ENCODE measurements at places on chromosomes 2 and 18.

- no peak for DNase-seq
Observed at GRCh38 chr2:119792907-119793312, 33.2 kb downstream of the PTPN4 start.

- peak; percentile 66 for DNase-seq
Observed at GRCh38 chr18:39453882-39454281, 1888.3 kb upstream of the CELF4 start.

DNA sequence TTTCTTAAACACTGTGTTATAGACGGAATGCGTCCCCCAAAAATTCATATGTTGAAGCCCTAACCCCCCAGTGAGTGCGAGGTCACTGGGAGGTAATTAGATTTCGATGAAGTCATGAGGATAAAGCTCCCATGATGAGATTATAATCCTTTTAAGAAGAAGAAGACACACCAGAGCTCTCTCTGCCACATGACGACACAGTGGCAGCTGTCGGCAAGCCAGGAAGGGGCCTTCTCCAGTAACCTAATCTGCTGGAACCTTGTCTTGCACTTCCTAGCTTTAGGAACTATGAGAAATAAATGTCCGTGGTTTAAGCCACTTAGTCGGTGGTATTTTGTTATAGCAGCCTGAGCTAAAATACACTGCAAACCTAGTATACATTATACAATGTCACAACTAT is 12.3 kb downstream of the TMEM237 start:
- no peak for DNase-seq

DNA sequence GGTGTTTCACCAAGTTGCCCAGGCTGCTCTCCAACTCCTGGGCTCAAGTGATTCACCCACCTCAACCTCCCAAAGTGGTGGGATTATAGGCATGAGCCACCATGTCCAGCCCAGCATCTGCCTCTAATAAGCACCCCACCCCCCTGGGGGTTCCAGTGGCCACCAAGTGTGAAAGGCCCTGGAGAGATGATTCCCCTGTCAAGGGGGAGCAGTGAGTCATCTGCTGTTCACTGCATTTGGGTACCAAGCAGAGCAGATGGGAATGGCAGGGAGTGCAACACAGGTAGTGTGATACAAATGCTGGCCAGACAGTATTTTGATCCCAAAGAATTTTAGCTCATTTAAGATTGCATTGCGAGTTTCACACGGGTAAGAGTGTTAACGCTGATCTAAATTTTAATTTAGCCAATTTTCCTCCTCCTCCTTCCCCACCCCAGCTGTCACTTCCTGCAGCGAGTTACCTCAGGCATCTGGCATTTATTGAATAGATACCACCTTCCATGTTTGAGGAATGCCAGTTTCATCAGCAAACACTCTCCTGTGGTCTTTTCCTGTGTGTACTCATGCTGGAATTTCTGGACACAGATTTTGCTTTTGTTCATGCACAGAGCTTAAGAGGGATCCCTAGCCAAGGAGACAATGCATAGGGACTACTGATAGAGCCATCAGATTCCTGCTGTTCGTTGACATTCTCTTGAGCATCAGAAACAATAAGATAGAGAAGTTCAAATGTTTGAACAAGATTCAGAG is 32.4 kb upstream of the NCK2 start:
- DNase-seq: no peak

DNA sequence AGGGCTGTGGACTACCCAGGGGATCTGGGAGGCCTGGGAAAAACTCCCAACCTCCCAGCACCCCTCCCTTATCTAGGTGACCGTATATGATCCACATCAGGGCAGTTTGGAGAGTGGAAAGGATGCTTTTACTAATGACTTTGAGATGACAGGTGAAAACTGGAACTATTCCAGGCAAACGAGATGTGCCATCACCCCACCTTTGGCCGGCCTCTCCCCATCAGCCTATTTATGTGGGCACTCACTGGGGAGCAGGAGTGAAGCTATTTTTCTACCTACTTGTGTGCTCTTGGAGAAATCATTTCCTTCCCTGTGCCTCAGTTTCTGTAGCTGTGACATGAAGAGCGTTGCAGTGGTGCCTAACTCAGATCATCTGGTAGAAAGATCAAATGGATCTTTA is 107.2 kb downstream of the SMAD7 start:
- DNase-seq: no peak

GRCh38 chr2:21333684-21334083 is 209.9 kb downstream of the TDRD15 start:
- no peak for DNase-seq

GRCh38 chr2:213545481-213545880 is 261.2 kb downstream of the SPAG16 start:
- no peak for DNase-seq

- DNase-seq: no peak
Observed at GRCh38 chr2:20612925-20613916, 37.7 kb downstream of the HS1BP3 start.

GRCh38 chr2:58974881-58975280 is 733.8 kb upstream of the FANCL start:
- DNase-seq: no peak

DNA sequence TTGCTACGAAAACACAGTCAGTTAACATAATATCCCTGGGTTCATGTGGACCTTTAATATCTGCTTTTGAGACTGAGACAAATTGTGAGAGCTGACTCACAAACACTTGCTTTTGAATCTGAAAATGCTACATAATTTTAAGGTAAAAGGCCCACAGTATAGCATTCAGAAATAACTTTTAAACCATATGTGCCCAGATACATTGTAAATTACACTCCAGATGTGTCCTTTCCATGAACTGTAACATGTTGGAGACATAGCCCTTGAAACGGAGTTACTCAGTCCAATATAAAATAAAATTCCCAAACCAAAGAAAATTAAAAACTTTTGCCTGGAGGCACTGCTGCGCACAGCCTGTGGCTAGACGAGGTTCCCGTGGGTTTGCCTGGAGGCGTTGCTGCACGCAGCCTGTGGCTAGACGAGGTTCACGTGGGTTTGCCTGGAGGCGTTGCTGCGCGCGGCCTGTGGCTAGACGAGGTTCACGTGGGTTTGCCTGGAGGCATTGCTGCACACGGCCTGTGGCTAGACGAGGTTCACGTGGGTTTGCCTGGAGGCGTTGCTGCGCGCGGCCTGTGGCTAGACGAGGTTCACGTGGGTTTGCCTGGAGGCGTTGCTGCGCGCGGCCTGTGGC is 131.9 kb upstream of the ALKAL2 start:
- DNase-seq: no peak

GRCh38 chr2:28281739-28282138 is 110.9 kb upstream of the FOSL2 start:
- DNase-seq: no peak

DNA sequence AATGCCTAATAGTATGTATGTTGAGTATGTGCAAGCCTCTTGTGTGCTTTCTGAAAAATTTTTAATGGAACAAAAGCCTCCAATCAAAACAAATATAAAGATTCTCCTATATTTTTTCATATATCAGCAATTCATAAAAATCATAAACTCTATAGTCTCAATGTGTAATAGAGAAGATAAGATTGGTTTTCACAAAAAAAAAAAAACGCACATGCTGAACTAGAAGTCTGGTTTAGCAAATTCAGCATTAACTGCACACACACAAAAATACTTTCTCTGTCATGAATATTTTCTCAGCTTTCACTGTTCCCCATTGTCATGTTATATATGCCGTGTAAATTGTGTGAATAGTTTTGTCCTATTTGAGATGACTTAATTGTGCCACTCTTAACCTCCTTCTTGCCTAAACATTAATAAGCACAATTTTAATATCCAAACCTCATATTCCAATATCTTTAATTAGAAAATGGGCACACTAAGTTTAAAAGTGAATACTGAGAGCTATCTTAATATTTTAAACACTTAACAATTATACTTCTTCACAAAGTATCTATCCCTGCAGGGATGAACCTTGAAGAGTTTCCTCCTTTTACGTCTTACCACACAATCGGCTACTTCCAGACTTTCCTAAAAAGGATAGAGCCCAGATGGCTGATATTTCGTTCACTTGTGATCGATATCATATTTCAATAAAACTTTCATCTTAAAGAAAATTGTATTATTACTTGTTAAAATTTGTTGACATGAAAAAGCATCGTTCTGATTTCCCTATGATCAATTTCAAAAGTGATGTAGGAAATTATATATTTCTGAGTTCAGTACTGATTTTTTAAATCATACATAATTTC is 242.7 kb downstream of the TCF4 start:
- DNase-seq: no peak

- DNase-seq: no peak
Observed at GRCh38 chr18:49648811-49649210, 87.0 kb downstream of the LIPG start.

DNA sequence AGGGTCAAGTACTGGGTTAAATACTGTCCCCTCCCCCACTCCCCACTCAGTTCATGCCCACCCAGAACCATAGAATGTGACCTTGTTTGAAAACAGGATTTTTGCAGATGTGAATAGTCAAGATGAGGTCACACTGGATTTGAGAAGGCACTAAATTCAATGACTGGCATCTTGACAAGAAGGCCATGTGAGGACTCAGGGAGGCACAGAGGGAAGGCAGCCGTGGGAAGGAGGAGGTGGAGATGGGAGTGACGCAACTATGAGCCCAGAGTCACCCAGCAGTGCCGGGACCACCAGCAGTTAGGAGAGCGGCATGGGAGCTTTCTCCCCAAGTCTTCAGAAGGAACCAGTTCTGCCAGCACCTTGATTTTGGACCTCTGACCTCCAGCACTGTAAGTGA is 257.3 kb downstream of the BCL2 start:
- no peak for DNase-seq

DNA sequence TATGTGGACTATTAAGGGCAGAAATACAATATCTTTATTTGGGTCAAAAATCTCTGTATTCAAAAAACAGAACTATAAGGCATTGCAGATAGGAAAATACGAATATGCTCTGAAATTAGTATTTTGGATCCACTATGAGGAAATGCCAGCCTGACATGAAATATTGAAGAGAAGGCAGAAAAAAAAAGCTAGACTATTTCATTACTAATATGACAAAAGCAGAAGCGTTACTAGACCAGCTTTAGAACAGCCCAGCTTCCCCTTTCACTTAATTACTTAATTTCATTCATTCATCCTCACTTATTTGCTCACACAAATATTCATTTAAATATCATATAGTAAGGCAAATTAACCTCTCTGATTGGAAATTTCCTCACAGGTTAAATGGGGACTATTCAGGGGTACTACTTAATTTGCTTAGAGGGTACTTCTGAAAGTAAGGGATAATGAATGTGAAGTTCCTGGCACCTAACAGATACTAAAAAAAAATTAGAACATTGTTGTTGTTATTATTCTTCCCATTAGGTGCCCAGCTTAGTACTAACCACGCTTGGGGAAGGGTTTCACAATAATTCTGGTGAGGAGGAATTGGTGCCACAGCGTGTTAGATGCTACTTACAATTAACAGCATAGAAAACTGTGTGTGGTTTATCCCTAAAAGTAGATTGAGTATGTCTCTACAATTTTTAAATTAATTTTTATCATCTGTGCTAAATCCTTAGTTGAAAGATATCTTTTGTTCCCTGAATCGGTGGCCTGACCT is 71.1 kb upstream of the CTLA4 start:
- DNase-seq: no peak

DNA sequence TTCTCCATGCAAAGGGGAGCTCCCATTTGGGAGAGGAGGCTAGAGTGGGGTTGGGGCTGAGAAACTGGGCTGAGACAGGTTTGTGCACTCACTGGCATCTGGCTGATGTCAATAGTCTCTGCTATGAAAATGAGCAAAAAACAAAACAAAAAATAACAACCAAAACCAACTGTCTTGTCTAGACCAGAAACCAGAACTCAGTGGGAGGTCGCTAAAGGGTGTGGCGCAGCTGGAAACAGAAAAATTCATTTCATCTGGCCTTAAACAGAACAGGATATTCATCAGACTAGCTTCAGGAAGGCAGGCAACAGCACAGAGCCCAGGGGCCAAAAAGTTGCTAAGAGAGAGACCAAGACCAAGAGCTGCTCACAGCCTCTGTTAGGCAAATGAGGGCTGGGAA is 126.1 kb downstream of the THNSL2 start:
- no peak for DNase-seq

- peak; percentile 93 for DNase-seq
Observed at GRCh38 chr2:162242586-162243280, 512 bp downstream of the FAP start.

GRCh38 chr18:54284981-54285785 is 15.9 kb downstream of the POLI start:
- DNase-seq: peak; percentile 57

- DNase-seq: no peak
Observed at GRCh38 chr18:7855028-7855427, 287.9 kb downstream of the PTPRM start.

DNA sequence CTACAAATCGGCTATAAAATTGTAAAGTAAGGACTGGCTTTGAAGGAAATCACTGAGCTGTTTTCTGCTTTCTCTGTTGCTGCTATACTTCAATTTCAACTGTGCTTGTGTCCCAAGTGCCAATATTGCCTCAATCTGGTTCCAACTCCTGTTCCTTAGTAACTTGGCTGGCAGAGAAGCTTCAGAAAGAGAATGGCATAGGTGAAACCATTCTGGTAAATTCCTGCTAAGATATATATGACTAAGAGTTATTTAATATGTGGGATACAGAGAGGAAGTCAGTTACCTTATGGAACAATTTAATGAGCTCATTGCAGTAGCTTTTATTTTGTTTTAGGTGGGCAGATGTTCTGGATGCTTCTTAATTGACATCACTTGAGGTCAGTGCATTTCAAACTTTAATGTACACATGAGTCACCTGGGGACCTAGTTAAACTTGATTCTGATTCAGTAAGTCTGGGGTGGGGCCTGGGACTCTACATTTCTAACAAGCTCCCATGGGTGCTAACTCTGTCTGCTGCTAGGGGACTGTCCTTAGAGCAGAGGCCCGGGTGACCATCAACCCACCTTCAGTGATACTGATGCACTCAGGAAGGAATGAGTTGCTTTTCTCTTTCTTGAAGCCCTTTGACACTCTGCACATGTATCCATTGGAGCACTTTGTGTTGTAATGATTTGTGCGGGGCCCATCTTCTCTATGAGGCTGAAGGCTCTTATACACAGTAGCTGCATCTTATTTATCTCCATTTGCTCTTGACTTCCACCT is 47.6 kb downstream of the LIPG start:
- DNase-seq: no peak

DNA sequence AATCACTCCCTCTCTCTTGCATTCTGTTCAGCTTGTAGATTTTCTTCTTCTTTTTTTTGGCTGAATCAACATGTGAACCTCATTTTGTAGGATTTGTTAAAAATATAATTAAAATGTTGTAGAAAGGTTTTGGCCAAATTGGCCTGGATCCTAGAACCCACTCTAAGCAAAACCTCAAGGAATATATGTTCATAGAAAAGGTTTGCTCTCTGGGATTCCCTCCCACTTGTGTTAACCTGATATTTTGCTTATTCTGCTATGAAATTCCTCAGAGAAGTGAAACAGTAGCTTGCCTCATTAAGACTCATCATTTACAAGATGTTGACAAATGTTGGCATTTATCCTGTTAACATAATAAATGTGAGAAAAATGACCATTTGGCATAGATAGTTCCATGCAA is 456.7 kb downstream of the TMEM182 start:
- no peak for DNase-seq

DNA sequence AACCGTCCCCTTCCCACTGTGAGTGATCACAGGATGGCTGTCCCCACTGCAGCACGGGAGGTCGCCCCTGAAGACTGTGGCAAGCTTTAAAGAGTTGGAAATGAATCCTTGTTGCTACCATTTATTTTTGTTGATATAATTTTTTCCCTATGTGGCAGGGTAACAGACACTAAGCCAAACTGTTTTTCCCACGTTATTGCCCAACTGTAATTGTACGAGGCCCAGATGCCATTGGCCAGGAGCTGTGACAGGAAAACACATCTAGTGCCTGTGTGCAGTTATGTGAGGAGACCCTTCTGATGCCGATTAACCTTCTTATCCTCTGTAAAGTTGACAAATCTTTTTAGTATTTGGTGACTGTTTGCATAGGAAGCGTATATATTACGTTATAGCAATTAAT is 44.2 kb downstream of the MRPS9 start:
- DNase-seq: no peak

All from fibroblast of villous mesenchyme (primary cell).